ENCODE measurements at places on chromosomes 16 and 17.
A peak's percentile ranks its signal among the peaks of the same experiment; 100 is the strongest.

DNA sequence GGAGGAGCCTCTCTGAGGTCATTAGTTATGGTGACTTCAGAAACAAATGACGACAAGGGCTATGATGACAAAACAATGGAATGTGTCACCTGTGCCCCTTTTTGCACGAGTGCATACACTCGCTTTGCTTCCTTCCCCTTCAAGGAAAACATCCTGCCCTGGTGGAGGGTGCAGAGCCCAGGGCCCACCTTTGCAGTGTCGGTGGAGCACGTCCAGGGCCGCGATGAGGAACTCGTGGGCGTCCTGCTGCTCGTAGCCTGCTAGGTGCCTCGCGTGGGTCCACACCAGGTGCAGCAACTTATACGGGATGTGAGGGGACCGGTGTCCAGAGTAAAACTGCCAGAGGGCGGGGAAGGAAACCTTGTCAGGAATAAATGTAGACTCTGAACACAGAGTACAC is 27.2 kb downstream of the USP22 start:
- no peak for DNase-seq

DNA sequence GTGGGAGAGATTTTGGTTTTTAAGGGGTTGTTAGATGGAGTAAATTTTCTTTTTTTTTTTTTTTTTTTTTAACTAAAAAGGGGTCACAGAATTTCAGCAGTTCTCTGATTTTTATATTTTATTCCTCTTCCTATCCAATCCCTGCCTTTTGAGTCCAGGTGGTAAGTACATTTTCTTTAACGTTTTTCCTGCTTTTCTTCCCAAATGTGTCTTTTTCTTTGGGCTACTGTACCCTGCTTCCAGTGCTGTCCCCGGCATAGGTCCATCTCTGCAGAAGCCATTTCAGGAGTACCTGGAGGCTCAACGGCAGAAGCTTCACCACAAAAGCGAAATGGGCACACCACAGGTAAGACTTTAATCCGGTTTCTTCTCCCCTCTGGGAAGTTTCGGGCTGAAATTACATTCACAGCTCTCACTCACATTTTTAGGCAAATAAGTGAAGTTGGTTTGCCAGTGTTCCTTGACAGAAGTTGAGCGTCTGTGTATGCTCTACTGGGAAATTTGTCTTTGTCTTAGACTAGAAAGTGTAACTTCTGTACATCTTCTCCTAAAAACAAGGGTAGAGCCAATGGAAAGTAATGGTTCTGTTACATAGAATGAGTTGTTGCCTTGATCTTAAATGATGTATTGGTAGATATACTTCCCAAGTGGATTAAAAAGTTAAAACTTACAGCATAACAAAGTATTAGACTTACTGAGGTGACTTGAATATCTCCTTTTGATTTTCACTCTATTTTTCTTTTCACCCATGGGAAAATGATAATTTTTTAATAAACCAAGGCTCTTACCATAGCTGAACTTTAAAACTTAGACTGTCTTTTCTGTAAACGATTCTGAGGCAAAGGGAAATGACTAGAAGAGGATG is 54.5 kb downstream of the TUBD1 start:
- DNase-seq, result peak; percentile 61

GRCh38 chr17:57400648-57401047 is 144.3 kb downstream of the MSI2 start:
- DNase-seq, result no peak

GRCh38 chr17:73783945-73784603 is 139.8 kb upstream of the SDK2 start:
- DNase-seq, result no peak

DNA sequence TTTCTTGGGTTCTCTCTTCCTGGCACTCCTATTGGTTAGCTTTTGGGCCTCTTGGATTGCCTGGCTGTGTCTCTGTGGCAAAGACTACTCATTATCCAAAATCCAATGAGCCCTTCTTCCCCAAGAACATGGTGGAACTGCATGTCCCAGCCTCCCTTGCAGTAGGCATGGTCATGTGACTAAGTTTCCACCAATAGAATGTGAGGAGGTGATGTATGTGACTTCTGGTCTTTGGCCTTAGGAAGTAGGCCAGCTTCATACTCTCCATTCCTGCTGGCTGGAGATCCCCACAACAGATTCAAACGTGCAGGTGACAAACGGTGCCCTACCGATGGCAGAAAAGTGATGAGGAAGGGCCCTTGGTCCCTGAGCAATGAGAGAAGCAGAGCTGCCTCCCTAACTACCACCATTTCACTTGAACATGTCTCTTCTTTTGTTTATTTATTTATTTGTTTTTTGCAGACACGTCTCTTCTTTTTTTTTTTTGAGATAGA is 17.3 kb upstream of the SPN start:
- peak; percentile 21 for DNase-seq

DNA sequence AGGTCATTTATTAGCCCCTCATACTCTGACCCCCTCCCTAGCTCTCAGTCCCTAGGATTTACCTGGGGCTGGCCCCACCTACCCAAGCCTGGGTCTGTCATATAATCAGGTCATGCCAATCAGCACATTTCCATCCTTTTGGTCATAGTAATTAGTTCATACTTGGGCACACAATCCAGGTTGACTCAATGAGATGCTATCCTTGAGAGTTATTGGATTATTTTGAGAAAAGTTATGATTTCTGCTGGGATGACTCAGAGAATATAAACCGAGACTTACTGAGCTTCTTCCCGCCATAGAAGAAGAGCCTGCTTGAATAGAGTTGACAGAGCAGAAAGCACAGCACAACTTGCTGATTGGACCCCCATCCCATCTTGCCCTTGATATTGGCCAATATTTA is 331.5 kb downstream of the CBLN1 start:
- DNase-seq, result no peak

DNA sequence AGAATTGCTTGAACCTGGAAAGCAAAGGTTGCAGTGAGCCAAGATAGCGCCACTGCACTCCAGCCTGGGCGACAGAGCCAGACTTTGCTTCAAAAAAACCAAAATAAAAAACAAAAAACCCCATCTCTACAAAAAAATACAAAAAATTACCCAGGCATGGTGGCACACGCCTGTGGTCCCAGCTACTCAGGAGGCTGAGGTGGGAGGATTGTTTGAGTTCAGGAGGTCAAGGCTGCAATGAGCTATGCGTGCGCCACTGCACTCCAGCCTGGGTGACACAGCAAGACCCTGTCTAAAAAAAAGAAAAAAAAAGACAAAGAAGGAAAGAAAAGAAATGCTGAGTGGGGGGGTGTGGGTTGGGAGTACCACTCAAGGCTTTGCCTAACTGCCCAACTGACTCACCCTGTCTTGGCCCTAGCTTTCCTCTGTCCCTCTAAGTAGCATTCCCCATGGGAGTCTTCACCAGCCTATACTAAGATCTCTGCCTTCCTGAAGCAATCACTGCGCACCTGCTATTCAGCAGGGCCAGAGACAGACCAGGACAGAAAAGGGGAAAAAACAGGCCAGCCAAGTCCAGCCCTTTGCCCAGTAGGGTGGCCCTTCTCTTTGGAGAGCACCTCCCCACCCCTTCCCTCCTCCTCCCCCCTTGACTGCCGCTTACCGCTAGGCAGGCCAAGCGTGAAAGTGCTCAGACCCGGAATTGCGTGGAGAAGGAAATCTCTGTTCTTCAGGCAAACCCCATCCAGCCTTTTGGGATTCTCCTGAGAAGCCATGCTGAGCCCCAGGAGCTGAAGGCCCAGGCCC is 45.8 kb downstream of the RTN4RL1 start:
- peak; percentile 24 for DNase-seq

GRCh38 chr16:89453501-89454321 is 36.6 kb downstream of the ANKRD11 start:
- DNase-seq, result no peak

Data from DMS53 (cell line).